ENCODE measurements at places on chromosomes 4 and X.

- DNase-seq: no peak
Measured at GRCh38 chr4:52982946-52983340, 120.8 kb downstream of the RASL11B start.

DNA sequence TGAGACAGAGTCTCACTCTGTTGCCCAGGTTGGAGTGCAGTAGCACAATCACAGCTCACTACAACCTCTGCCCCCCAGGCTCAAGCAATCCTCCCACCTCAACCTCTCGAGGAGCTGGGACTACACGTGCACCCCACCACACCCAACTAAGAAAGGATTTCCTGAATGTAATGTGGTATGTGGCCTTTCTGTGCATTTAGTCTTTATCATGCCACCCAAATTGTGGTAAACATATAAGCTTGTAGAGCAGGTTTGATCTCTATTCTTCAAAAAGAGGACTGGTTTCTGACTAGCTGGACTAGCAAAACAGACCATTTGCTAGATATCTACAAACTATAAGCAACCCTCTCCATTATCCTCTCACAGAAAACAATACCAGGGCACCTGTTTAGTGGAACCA, 33.6 kb downstream of the ELOVL6 start:
- DNase-seq: no peak

- DNase-seq: no peak
Measured at GRCh38 chrX:77426811-77427210, 20.4 kb upstream of the FGF16 start.

DNA sequence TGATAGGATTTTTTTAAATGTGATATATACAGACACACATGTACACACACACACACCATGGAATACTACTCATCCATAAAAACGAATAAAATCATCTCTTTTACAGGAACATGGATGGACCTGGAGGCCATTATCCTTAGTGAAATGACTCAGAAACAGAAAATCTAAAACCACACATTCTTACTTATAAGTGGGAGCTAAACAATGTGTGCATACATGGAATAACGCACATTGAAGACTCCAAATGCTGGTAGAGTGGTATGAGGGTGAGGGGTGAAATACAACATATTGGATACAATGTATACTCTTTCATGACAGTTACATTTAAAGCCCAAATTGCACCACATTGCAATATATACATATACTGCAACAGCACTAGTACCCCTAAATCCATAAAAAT, 120.2 kb upstream of the ADGRL3 start:
- no peak for DNase-seq

- DNase-seq: no peak
Measured at GRCh38 chr4:63563288-63564014, 845.8 kb downstream of the TECRL start.

GRCh38 chr4:98608356-98608755, 50.1 kb downstream of the TSPAN5 start:
- no peak for DNase-seq

DNA sequence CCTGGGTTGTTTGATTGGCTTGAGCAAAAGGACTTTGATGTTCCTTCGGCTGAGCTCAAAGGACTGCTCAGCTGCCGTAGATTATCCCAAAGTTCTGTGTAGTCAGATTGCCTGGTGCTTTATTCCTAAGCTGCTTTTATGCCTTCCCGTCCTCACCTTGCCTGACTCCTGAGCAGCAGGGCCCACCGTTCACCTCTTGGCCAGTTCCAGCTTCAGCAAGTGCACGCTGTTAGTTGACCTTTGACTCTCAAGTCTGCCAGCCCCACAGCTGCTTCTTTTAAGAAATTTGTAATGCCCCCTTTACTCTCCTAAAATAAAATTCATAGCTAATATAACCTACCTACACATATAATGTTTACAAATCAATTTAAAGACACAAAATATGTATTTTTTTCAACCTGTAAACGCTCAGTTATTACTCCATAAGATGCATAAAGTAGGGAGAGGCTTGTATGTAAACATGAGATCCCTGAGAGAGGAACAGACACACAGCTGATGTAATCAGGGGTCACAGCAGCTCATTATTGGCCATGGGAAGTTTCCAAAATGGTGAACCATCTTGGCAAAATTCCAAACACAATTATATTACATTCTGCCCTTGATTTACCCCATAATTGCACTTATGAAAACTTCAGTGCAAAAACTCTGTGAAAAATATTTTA, 28.6 kb downstream of the UCHL1 start:
- DNase-seq: no peak

GRCh38 chr4:15110120-15110571, 107.9 kb downstream of the CPEB2 start:
- no peak for DNase-seq

DNA sequence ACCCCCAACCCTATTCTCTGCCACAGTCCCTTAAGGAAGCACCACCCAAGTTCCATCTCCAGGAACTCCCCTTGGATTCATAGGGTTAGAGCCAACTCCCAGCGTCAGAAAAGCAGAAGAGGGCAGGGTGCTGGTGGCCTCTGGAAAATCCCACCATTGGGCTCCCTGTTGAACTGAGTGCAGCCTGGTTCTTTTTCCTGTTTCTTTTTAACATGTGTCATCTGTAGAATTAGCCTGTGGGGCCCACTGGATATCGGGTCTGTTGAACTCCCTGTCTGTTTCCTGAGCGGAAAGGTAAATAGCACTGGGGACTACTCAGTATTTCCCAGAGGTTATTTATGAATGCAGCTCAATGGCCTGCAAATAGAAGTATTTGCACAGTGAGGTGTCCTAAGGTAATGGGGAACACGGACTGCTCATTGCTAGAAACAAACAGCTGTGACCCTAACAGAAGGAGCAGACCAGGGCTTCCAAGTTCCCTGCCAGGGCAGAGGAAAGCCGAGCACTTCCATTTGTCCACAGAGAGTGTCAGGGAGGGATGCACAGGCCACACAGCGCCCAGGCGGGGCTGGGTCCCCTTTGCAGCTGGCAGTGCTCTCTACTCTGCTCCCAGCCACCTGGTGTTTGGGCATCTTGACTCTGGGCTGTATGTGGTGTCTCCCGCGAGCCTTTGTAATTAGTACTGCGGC, 102.6 kb downstream of the FHDC1 start:
- no peak for DNase-seq

GRCh38 chr4:14874990-14875389, 127.3 kb upstream of the CPEB2 start:
- no peak for DNase-seq

- no peak for DNase-seq
Measured at GRCh38 chr4:117661091-117662072, 372.9 kb upstream of the NDST3 start.

DNA sequence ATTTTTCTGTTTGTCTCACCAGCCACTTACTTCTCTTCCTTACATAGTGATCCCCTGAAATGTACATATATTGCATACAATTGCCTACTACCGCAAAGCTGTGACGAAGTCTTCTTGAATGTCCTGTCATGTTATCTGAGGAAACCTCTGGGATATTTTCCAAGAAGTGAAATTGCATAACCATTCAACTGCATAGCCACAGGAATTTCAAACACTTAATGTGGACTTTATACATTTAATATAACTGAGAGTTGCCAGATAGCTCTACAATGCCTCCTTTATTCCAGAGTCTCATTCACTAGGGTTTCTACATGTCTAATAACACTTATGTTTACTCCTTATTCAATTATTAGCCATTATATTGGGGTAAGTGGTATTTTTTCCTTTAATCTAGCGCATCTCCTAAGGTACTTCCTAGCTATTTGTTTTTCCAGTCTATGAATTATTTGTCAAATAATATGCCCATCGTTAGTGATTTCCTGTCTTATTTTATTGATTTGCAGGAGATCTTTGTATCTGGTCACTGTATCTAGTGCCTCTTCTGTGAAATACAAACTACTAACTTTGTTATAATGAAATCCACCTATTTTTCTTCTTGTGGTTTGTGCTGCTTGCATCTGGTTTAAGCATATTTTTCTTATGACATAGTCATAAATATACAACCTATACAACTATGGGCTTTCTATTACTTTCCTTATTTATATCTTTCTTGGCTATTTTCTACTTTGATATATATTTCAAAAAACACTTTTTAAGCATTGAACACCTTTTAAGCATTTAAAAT, 69.2 kb upstream of the GRID2 start:
- DNase-seq: no peak

- DNase-seq: no peak
Measured at GRCh38 chr4:54819034-54819433, 161.3 kb downstream of the KIT start.

GRCh38 chrX:20454117-20454516, 187.4 kb upstream of the RPS6KA3 start:
- no peak for DNase-seq

GRCh38 chr4:104966349-104967033, 180.2 kb upstream of the TET2 start:
- DNase-seq: no peak
